ENCODE measurements at places on chromosomes 3 and 15.

DNA sequence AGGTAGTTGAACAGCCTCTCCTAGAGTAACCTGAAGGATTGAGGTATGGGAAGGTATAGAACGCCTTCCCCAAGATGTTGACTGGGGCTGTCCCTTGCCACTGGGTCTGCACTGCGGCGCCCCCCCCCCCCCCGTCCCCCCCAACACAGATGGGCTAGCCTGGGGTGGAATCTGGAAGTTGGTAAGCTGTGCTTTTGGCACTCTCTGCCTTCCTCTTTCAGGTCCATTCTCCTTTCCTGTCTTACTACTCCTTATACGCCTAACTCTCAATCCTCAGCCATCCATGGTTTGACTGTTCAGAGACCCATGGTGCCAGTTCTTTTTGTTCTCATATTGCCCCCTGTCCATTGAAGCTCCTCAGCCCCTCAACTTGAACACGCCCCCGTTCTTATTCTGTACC is 42.8 kb downstream of the MAP2K1 start:
- DNase-seq = no peak

DNA sequence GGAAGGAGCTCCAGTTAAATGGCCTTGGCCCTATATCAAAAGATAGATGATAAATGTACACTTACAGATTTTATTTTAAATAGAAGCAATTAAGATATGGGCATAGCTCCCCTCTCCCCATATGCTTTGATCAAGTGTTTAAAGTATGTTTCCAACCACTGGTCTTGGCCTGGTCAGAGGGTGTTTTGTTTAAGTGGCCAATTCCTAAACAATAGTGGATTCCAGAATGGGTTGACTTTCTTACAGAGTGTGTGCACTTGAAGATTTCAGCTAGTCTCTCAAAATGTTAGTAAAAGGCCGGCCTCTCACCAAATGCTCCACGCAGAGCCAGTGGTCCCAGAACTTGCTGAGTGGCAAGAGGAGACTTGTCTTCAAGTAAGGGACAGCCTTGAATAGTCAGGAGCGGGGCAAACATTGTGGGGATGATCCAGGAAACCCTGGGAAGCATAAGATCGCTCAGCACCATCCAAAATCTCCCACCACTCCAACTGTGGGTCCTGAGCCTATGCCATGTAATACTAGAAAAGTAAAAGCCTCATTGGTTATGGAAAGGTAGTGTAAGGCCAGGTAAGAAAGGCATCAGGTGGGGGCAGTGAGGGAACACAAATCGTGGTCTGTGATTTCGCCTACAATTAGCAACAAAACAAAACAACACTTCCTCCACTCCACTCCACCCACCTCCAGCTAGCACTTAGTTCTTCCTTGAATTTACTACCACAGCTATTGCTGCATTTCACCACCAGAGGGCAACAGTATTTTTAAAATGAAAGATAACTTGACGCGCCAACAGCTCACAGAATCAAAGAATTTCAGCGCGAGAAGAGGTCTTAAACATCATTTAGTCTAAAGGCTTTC is 4.8 kb downstream of the RARRES1 start:
- peak; percentile 74 for DNase-seq

DNA sequence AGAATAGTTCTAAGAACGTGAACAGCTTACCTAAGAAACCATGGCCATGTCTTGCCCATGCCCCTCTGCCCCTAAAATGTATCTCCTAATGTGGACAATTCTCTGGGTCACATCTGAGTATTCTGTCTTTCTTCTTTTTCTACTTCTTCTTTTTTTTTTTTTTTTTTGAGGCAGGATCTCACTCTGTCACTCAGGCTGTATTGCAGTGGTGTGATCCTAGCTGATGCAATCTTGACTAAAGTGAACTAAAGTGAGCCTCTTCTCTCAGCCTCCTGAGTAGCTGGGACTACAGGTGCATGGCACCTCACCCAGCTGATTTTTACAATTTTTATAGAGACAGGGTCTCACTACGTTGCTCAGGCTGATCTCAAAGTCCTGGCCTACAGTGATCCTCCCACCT is 204.8 kb upstream of the ZPLD1 start:
- no peak for DNase-seq

DNA sequence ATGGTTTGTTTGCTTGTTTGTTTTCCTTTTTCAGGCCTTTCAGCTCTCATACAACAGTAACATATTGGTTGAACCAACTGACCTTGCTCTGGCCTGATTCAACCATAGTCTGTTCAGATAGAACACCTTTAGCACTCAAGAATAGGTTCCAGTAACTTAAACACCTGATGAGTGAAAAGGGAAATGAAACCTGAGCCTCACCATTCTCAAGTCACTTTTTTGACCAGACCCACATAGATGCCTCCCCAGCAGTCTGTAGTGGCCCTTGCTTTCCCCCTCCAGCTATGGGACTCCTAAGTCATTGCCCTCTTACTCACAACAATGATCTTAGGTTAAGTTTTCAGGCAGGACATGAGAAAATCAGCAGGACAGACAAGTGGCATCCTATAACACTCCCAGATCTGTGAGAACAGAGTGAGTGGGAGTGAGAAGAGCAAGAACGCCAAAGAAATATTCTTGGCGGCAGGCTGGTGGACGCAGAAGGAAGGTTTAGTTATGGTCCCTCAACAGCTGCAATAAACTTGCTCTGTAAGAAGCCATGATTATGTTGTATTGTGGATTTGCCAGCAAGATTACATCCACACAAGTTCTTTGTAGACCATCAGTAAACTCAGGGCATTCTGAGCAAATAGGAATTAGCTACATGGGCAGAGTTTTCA is 367.5 kb downstream of the MECOM start:
- DNase-seq = no peak

GRCh38 chr15:37045859-37046740 is 54.2 kb downstream of the MEIS2 start:
- peak; percentile 63 for DNase-seq

DNA sequence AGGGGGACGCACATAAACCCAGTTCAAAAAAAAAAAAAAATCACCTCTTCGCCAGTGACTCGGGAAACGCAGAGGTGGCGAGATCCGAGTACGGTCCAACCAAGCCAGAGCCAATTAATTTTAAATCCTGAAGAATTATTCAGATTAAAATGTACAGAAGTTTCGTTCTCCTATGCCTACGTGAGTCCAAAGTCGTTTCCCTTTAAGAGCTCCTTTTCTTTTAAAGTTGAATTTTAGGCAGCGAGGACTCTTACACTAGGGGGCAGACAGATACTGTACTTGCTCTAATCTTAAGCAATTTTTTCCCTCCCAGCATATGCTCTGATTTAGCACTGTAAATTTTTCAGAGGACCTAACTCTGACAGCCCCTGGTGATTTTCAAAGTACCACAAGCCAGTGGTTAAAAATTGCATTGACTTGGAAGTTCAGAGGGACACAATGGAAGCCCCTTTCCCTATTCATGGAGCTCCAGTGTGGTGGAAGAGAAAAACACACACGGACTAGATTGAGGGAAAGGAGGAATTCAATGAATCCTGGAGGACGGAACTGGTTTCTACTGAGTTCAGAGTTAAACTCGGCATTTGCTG is 3.3 kb upstream of the NR2F2 start:
- DNase-seq = peak; percentile 85

GRCh38 chr15:32679298-32679690 is 37.8 kb downstream of the SCG5 start:
- no peak for DNase-seq

DNA sequence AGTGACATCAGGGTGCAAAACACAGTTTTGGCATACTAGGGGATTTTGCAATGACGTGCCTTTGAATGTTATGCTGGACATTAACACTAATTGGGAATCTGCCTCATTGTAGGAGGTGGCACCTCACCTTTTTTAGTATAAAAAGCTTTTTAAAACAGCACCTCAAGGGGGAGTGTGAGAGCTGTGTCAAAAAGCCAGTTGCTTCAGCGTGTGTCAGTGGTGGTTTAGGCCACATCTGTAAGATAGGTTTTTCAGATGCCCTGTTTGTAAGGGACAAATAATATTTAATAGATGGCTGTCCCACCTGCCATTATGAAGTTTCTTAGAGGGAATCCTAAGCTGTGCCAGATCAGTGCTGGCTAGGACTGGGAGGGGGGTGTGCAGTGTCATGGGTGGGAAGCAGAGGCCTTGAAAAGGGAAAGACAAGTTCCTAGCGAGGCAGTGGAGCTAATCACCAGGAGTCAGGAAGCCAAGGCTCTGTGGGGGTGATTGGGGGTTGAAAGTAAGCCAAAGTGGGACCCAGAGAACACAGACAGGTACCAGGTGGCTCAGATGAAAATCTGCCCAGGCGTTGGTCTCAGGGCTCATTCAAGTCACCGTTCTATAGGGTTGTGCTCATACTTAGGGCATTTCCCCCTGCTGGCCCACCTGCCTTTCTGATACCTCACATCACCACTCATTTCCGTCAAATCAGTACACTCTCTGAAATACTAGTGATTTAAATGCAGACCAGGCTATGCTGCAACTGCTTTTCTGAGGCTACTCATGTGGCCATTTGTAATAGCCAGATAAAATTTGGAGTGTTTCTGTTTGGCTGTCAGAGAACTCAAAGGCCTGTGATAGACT is 120.5 kb downstream of the BBX start:
- DNase-seq = peak; percentile 13

DNA sequence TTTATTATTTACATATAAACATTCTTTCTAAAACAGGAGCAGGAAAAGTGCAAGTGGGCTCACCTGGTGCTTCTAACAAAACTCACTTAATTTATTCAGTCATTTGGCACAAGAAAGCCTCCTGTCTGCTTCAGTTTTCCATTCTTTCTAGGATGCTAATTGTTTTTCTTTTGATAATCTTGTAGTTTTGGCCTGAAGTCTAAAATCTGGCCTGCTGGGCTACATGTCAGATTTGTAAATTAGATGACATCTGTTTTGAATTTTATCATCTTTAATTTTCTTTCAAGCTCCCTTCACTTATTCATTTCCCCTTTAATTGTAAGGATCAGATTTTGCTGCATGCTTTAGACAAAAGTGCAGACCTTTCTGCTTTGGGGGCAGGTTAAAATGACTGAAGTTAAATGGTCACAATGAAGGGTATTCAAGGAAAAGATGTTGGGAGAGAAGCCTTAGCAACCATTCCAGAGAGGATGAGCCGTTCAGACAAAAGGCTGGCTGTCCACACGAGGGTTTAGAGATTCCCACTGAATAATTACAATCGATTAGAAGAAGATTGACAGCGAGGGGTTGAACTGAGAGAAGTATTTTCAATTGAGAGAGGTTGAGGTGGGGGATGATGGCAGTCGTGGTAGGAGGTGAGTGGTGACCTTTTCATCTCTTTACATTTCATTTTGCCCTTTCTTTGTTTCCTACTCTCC is 59.9 kb upstream of the PTX3 start:
- no peak for DNase-seq

- DNase-seq = no peak
Observed at GRCh38 chr15:70955151-70955550, 62.5 kb downstream of the LRRC49 start.

- no peak for DNase-seq
Observed at GRCh38 chr3:87491843-87492242, 215.5 kb upstream of the POU1F1 start.

DNA sequence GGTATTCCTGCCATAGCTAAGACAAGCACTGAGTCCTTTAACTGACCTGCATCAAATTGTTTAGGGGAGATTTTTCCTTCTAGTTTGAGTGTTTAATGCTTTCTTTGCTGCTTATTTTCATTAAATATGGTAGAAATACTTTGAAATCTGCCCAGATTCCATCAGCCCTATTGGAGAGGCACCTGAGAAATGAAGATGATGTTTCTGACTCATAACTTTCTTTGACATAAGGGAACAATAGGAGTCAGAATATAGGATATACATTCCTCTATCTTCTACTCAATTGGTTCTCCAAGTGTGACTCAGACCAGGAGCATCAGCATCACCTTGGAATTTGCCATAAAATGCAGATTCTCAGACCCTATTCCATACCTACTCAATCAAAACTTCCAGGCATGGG is 27.4 kb downstream of the BTD start:
- DNase-seq = no peak

DNA sequence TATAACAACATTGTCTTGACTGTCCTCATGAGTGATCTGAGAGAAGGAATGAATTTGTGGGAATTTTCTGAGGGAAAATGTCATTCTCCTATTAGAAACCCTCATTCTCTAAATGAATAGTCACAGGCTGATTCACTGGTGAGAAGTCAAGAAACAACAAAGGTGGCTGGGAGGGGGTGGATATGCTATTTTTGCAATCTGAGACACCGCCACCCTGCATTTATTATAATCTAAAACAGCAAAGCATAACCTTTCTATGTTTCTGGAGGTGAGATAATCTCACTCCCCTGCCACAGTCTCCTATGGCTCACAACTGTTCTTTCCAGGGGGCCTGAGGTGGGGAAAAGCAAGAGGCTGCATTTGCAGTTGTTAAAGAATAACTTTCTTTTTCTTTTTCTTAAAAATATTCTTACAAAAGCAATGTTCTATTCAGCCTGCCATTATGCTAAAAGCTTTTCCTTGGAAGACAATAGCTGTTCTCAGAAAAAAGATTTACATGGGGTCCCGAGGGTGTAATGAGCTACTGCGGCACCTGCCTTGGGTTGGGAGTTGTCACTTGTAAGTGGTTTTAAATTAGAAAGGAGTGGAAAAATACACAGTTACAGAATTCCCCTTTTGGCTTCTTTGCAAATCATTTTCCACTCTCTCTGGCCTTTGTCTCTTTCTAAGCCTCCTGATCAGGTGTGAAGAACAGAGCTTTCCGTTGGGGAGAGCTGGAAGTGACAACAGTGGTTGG is 220.9 kb downstream of the AGBL1 start:
- DNase-seq = peak; percentile 11

- DNase-seq = no peak
Observed at GRCh38 chr3:90010341-90010740, 902.9 kb downstream of the EPHA3 start.

- DNase-seq = no peak
Observed at GRCh38 chr3:42589382-42590109, 1.1 kb upstream of the SS18L2 start.

DNA sequence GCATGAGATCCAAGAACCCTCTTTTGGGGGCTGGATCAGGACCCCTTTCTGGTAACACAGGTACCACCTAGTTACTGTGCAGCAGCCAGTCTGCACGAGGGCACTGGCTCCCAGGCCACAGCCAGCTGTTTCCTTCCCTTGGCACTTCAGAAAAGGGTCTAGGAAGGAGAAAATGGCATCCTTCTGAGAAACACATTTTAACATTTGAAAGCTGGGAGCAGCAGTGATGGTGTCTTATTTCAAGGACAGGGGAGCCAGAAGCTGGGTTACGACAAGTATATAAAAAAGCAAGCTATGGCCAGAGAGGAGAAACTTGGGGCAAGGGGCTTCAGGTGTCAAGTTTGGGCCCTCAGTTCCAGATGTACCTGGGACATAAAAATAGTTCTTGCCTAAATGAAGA is 282.8 kb downstream of the CTNNB1 start:
- DNase-seq = no peak
